ENCODE measurements at places on chromosomes 2 and 18.
A peak's percentile ranks its signal among the peaks of the same experiment; 100 is the strongest.

- no peak for DNase-seq
Measured at GRCh38 chr18:2410688-2411087, 160.6 kb downstream of the METTL4 start.

DNA sequence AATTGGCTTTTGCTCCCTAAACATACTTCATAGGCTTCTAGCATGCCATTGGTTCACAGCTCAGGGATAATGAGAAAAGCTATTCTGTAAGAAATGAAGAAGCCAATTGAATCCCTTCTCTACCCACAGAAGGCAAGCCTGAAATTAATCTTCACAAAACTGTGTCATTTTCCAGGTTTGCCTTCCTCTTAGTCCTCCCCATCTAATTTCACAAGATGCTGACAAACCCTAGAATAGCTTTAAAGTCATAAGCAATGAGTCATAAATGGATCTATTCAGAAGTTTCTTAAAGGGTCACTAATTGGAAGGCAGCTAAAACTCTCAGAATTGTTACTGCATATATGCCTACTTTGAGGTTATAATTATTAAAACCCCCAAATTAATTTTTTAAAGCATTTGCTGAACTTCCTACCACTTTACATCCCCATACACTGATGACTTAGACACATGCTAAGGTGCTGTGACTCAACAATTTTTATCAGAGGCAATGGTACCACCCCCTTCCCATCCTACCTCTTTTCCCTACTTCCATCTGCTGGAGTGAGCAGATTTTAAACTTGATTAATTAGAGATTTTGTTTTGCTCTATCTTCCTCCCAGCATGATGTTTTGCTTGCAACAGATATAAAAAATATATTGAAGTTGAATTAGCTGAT lies 51.3 kb upstream of the NABP1 start:
- no peak for DNase-seq

GRCh38 chr2:186399082-186399644 lies 86.9 kb upstream of the ZC3H15 start:
- peak; percentile 22 for DNase-seq

DNA sequence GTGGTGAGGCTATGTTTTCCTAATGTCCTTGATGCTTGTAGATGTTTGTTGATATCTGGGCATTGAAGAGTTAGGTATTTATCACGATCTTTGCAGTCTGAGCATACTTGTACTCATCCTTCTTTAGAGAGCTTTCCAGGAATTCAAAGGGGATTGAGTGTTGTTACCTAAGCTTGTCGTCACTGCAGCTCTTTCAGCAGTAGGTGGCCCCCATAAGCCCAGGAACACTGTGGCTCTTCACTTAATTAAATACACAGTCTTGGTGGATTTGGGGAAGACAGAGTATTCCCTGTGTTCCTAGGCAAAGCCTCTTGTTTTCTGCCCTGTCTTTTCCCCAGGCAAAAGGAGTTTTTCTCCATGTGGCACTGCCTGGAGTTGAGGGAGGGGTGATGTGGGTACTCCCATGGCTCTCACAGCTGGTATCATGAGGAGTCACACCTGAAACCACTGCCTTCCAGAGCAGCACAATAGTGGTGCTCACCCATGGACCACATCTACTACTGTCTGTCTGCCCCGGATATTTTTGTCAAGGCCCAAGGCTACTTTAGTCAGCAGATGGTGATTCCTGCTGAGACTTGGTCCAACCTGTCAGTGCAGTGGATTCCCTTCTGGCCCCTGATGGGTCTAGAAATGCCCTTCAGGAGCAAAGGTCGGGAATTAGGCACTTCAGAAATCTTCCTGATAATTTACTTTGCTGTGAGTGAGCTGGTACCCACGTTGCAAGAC lies 95.7 kb downstream of the GALNT13 start:
- DNase-seq: no peak

- DNase-seq: no peak
Measured at GRCh38 chr2:15170070-15170775, 390.9 kb downstream of the NBAS start.

DNA sequence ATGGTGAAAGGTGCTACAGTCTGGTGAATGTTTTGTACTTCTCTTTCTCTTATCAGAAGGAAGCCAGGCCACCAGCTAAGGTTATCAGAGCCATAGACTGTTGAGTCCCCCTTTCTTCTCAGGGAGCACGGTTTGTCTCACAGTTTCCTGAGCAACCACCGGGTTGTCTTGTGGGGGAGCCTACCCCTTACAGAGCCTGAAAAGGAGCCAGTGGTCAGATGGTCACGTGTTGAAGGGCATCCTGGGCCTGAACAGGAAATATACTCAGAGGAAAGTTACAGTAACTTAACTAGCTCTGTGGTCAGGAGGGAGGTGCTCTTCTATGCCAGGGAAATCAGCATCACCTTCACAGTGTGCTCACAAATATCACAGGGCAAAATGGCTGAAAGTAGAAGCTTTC lies 11.6 kb downstream of the CD28 start:
- DNase-seq: peak; percentile 42

DNA sequence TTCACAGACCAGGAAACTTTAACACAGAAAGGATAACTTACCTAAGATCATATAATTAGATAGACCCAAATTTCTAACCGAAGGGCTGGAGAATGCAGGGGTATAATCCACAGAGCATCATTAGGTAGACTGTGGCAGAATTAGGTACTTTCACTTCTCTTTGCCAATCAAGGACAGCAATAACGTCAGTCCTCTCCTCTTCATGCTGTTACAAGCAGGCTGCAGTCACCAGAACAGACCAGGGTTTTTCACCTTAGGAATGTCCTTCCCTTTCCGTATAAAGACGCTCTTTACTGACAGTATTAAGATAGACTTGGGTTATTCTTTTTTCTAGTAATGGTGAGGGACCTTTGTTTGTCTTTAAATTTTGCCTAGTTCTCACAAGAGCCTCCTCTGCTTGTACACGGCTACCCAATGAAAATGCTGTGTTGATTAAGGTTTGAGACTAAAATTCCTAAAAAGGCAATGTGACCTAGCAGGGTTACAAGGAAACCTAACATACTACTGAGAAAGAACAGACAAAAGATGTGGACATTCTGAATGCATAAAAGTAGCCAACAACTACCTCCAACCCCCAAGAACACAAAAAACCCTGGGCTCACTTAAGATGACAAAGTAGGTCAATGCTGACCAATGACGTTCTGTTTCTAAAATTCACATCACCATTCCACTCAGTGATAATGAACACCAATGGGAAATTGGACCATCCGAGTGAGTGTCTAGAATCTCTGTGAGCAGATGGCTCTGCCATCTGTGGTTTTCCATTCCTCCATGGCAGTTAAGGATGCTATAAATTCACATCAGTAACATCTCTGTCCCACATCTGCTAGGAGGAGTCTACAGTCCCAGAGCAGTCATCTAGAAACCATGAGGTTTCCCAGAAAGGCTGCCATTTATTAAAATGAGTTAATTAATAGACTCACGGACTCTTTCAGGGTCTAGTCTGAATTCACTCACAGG lies 2.1 kb downstream of the PDIA6 start:
- DNase-seq: no peak

DNA sequence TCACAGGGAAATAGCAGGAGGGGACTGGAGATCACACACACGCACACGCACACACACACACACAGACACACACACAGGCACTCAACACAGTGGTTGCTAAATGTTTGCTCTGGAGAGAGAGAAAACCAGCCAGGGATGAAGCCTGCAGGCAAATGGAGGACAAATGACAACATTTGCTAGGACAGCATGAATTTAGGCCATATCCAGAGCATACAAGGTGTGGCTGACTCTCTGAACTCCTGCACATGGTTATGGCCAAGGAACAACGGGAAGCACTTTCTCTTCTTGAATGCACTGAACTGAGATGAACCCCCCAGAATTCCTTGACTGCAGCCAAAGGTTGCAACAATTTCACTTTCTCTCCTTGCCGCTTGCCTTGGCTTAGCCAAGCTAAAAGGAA lies 230.0 kb upstream of the RASGRP3 start:
- no peak for DNase-seq

DNA sequence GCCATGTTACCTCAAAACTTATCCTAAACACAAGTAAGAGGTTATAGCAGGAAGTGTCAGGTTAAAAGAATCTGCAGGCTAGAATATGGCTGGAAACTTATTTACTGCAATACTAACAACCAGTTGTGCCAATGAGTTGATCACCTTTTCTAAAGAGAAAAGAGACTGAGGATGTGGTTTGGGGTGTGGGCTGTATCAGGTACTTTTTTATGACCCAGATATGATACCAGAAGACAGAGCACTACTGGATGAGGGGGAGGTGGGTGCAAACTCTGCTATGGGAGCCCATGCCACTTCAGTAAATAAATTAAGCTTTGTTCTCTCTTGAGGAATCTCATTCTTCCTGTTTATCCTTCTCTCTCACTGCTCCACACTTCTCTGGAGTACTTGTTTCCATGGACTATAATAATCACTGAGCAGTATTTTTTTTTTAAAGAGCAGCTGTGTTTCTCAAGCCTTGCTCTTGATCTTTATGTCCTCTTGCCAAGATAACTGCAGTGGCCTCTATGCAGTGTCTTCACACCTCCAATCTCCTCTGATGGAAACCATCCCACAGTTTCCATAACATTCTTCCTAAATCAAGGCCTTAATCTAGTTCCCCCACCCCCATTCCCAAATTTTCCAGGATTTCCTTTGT lies 51.2 kb upstream of the NOSTRIN start:
- no peak for DNase-seq

DNA sequence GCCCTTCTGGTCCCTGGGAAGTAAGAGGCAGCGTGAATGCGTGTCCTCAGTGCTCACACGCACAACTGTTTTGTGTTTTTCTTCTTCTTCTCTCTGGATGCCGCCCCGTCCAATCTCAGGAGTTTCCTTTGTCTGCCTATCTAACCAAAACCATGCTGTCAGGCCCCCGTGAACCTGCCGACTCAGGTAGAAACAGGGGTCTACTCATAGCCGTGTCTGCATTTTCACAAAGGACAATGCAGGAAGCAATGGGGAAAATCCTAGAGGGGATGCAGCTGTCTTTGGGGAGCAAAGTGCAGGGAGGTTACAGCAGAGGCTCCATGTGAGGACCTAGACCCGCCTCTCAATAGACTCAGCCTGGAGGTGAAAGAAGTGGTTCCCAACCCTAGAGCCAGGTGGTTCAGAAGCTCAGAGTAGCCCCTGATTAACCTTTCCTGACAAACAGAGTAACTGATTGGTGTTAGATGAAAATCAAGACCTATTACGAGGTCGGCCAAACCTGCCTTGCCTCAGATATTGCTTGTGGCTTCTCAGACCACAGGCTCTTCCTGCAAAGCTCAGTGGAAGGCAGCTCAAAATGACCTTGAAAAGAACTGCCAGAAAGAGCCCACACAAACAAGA lies 49.3 kb downstream of the CD226 start:
- DNase-seq: no peak

DNA sequence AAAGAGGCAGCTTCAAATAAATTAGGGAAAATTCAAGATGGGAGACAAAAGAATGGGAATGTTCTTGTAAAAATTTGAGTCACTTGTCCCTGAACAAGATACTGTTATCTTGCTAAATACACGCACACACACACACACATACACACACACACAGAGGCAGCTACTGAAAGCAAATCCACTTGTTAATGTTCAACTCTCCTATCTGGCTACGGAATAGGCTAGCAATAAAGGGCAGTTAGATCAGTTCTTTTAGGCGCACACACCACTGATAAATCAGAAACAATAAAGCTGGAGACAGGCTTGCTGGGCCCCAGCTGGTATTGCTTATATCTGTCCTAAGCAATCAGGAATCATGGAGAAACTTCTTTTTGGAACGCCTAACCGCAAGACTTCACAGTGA lies 461.6 kb downstream of the BCL11A start:
- DNase-seq: no peak

- no peak for DNase-seq
Measured at GRCh38 chr2:11622611-11623010, 47.4 kb downstream of the NTSR2 start.

- no peak for DNase-seq
Measured at GRCh38 chr2:19137433-19137832, 221.0 kb downstream of the OSR1 start.

DNA sequence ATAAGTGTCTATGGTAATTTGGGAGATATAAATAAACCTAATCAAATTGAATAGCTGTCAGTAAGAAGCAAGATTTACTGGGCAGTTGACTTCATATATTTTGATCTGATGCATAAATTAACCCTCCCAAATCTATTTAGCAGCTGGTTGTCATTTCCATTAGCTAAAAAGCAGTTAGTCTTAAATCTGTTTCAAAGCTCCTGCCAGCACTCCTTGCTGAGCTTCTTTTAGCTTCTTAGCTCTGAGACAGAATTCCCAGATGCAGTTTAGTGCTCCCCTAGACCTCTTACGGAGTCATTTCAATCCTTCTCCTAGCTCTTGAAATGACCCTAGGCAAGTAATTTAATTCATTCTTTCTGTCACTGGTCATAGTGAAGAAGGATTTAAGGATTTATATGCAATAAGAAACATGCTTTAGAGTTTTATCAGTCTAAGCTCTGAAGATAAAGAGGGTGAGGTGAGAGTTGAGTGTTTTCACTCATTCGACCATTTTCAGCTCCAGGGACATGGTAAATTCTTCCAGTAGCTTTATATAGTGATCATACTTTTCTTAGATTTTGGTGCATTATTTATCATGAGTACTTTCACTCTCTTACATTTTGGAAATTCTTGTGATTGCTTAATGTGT lies 98.9 kb downstream of the PHLPP1 start:
- DNase-seq: no peak

- no peak for DNase-seq
Measured at GRCh38 chr2:153464395-153464794, 14.2 kb downstream of the RPRM start.

DNA sequence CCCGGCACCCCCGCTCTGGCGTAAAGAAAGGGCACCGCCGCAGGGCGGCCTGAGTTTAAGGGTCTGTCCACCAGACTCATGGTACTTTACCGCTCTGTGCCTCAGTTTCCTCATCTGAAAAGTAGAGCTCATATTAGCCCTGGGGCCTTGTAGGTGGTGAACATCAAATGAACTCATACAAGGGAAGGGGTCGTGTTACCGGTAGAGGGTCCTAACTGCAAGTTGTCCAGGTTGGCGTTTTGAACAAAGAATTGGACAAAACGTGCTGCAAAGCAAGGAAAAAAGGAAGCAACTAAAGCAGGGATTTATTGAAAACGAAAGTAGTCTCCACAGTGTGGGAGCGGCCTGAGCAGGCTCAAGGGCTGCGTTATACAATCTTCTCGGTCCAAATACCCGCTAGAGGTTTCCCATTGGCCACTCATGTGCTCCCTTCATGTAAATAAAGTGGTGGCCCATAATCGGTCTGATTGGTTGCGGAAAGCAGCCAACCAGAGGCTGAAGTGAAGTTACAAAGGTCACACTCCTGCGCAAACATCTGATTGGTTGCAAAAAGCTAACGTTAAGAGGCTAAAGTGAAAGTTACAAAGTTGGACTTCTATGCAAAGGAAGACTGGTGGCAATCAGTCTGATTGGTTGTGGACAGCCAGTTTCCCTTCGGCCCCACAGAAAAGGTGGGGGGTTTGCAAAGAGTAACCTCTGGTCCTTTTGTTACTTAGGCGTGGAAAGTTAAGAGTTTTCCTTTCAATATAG lies 80.7 kb upstream of the LDLRAD4 start:
- DNase-seq: peak; percentile 74

- DNase-seq: no peak
Measured at GRCh38 chr18:44568342-44568741, 112.3 kb upstream of the SETBP1 start.

GRCh38 chr18:37019157-37019827 lies 190.4 kb downstream of the KIAA1328 start:
- DNase-seq: no peak

- DNase-seq: no peak
Measured at GRCh38 chr2:149488706-149489440, 98.7 kb downstream of the MMADHC start.

GRCh38 chr2:235638541-235639427 lies 144.9 kb downstream of the AGAP1 start:
- DNase-seq: no peak

Measured in GM12864 (cell line).